ENCODE measurements at places on chromosomes 4 and X.

DNA sequence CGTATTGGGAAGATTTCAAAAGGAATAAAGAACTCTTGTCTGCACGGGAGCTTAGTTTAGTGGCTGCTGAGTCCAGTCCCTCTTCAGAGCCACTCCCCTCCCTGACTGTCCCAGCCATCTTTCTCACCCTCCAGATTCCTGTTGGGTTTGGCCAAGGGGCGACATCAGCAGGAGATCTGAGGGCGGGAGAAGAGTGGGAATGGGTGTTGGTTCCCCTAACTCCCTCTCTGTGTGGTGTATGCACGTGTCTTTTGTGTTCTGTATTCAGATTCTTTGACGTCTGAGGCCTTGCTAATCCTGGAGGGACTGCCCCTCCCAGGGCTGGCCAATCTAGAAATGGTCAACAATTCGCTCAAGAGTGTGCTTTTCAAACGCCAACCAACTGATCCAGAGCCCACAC lies 37.4 kb downstream of the CYTL1 start:
- DNase-seq: no peak

- DNase-seq: no peak
Measured at GRCh38 chrX:99522450-99522849, 887.6 kb downstream of the PCDH19 start.

DNA sequence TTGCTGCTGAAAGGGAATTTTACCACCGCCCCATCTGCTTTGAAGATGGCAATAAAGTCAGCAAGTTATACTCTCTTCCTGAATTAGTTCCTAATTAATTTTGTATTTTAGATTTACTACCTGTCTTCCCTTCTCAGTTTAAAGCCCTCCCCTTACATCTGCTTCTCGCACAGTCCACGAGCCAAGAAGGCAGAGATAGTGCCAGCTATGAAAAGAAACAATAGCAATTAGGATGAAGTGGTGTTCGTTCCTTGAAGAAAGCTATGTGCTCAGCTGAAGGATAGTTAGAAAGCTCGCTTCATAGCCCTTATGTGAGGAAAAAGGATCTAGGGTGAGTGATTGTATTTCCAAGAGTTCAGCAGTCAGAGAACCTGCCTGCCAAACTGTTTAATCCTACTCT lies 1678.8 kb upstream of the TENM3 start:
- DNase-seq: no peak

DNA sequence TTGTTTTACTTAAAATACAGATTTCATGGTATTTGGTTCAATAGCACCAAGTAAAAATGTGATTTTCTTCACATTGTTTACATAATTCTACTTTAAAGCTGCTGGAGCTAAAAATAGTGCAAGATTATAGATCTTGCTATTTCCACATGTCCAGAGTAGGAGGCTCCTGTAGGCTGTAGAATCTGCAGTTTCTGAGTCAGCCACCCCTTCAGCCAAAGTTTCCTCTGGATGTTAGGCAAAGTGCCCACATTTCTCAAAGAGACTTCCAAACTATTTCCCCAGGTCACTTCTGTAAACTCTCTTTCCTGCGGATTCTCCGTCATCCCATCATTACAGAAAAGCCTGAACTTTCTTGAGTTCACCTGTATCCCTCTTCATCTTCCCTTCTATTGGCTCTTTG lies 342.5 kb upstream of the FSTL5 start:
- peak; percentile 70 for DNase-seq

DNA sequence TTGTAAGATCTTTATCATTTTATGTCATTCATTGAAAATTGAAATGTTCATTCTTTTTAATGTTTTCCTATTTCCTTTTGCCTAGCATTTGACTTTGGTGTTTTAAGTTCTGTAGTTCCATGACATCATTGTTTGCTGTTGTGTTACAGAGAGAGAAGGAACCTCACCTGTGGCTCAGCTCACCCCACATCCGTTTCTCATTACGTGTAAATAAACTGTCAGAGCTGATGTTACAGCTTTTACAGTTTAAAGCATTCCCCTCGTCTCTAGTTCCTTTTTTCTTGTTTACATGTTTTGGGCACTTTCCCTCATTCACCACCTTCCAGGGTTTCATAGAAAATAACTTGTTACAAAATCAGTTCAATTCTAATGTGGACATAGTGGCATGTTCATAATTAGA lies 137.2 kb downstream of the FNIP2 start:
- no peak for DNase-seq

DNA sequence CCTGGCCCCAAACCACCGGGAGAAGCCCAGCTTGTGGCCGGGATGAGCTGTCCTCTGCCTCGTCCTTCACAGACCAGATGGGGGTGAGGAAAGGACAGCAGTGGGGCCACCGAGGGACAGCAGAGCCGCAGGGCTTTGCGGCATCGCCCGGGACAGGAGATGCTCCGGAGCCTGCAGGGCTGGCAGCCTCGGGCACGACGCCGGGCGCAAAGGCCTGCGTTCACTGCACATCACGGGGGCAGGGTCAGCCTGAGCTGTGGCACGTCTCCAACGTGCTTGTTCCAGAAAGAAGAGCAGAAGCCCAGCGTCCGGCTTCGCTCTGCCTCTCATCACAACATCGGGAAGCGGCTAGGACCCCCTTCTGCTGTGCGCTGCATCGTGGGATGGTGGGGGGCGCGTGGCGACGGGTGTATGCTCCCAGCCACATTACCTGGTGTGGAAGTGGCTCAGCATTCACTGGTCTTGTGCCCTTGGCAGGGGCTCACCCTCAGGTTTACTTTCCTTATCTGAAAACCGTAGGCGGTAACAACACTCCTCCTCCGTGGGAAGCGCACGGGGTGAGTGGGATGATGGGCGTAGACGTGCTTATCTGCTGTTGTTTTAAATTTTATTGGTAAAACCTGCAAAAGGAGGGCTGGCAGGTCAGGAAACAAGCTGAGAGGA lies 7.4 kb downstream of the TADA2B start:
- no peak for DNase-seq

GRCh38 chr4:119130365-119131065 lies 5.1 kb upstream of the MYOZ2 start:
- DNase-seq: no peak
